Cerebellar nuclear complex (tissue), 1 donor: ENCODE measurements at places on chromosomes 4 and X.

- no peak for DNase-seq
Measured at GRCh38 chr4:165921546-165921945, 48.5 kb downstream of the TLL1 start.

- no peak for DNase-seq
Measured at GRCh38 chr4:139984471-139984870, 169.5 kb downstream of the MAML3 start.

GRCh38 chr4:171714791-171715454 is 98.3 kb upstream of the GALNTL6 start:
- DNase-seq = no peak

DNA sequence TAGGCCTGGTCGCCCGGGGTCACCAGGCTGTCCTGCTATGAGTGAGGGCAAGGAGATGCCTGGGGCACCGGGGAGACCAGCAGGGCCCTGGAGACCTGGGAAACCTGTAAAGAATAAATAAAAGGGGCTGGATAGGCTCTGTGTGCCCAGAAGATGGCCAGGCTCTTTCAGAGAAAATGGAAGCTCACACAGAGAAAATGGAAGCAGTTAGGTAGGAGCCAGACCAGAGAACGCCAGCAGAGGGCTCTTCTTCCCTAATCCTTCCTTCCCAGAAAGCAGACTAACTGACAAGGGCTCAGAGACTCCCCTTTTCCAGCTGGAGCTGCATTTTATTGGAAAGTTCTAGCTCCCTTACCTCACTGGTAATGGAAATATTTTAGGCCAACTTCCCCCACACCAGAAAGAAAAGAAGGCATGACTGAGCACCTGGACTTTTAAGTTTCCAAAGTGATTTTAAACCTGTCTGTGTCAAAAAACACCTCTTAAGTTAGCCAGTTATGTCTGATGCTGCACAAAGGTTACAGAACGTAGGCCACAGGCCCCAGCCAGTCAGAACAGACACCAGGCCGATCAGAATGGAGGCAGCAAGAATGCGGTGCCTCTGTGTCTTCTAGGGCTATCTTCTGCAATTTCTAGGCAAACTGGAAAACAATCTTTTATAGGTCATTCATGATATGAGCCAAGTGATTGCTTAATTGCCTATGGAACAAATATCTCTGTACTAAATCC is 74.0 kb downstream of the ATG4A start:
- DNase-seq = no peak

DNA sequence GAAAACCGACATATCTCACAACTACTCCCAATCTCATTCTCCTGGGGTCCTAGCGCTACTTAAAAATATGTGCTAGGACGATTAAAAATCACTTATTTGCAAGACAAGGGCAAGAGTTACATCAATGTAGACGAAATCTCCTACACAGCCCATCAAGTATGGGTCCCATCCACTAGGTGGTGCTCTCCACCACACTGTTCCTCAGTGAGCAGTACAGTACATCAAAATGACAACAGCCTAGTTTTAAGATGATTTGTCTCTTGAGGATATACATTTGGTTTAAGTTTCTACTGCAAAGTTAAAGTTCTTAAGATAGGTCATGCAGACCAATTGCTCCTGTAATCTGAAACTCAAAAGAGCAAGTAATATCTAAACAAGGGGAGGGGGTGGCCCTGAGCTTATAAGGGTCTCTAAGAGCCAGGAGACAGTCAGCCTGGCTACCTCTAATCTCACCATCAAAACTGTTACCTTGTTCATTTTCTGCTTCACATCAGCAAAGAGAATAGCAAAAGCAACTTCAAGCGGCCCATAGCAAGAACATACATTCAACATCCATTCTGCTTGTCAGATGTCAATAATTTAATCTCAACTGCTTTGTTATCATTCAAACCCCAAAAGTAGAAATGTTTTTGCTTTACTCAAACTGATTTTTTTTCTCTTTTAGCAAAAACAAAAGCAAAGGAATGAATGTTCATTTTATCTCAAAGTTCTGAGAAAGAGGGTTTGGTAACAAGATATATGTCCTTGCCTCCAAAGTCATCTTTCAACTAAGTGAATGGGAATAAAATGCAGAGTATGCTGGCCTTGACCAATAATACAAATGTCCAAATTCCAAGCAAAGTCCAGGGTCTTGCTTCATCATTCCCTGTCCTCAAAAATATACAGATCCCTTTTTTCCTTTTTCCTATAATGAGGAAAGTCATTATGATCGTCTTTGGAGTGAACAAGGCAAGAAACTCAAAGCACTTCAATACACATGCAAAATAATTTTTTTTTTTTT is 53.1 kb downstream of the STX18 start:
- DNase-seq = peak; percentile 2

DNA sequence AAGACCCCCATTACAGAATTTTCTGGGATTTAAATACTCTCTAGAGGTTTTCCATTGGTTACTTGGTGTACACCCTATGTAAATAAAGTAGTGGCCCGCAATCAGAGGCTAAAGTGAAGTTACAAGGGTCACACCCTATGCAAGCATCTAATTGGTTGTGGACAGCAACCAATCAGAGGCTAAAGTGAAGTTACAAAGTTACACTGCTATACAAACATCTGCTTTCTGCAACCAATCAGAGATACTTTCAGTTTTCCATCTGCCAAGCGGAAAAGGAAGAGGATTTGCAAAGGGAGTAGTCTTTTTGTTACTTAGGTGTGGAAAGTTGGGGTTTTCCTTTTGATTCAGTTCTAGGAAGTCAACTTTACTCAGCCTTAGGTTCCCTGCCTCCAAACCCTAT is 2.0 kb upstream of the ATRX start:
- no peak for DNase-seq

DNA sequence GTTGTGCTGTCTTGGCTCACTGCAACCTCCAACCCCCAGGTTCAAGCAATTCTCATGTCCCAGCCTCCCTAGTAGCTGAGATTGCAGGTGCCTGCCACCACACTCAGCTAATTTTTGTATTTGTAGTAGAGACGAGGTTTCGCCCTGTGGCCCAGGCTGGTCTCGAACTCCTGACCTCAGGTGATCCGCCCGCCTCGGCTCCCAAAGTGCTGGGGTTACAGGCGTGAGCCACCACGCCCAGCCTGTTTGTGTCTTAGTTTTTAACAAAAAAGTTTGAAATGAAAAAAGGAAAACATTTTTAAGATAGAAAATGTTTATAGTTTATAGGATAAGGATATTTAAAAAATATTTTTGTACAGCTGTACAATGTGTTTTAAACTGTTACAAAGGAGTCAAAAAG is 62.4 kb downstream of the CAPN6 start:
- no peak for DNase-seq

DNA sequence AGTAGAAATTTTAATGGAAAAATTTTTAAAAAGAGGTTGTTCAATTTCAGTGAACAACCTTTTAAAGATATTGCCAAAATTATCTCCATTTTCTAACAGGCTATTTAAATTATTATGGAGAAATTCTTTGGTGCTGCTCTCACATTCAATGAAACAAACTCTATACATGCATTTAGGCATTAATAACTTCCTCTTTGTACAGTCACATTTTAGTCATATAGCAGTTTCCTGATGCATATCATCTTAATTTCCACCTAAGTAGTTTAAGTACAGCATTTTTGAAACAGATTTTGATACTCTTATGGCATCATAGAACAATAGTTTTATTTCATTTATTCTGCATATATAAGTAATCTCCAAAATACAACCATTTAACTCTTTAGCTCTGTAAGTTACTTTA is 500.1 kb downstream of the STPG2 start:
- no peak for DNase-seq

DNA sequence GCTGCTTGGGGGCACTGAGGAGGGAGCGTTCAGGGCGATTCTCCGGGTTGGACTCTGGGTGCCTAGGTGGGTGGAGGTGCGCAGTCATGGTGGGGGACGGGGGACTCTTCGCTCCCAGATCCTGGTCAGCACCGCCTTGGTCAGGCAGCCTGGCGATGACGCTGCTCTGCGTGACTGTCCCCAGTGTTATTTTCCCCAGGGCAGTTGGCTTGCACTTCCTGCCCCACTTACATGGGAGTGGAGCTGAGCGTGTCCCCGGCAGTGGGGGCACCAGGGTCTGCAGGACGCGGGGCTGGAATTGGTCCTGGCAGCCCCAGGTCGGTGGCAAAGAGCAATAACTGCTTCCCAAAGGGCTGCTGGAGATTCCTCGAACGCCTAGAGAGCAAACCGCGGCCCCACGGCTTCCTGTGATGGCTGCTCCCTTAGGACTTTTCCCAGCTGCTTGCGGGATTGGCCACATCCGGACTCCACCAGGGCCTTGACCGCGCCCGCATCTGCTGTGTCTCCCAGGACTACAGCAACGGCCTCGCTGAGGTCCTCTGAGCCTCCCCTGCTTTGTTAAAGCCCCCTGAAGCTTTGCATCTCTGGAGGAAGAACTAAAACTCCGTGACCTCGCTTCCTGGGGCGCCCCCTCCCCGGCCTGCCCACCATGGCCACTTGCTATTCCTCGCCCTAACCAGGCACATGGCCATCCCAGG is 35.3 kb upstream of the GPR78 start:
- no peak for DNase-seq

DNA sequence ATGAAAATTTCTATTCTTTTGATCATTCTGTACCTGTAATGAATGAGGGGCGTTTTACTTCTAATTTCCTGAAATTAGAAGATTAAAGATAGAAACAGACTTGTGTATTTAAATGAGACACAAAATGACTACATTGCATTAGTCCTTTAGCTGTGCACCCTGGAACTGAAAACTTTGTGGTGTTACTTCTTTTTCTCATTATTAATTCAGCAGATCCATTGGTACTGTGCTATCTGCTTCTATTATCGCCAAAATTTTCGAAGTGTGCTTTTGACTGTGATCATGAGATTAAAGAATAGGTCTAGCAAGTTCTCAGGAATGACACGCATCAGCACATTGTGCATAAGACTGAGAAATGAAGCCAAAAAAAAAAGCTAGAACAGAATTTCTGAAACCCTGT is 1938.9 kb upstream of the TENM3 start:
- DNase-seq = no peak

DNA sequence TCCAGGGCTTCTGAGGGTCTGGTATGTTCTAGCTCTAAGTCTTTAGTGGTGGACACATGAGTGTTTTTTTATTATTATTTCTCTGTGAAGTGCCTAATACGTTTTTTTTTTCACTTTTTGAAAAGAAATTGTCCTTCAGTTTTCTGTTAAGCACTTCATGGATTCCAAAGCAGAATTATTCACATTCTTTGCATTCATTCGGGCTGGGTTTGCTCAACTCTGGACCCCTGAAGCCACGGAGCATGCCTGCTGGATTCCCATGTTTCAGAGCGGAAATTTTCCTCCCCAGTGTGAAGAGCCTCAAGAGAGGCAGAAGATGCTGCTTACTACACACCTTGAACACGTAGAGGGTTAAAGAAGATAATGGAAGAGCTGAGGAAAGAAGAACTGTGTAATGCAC is 107.5 kb downstream of the EGF start:
- DNase-seq = no peak

DNA sequence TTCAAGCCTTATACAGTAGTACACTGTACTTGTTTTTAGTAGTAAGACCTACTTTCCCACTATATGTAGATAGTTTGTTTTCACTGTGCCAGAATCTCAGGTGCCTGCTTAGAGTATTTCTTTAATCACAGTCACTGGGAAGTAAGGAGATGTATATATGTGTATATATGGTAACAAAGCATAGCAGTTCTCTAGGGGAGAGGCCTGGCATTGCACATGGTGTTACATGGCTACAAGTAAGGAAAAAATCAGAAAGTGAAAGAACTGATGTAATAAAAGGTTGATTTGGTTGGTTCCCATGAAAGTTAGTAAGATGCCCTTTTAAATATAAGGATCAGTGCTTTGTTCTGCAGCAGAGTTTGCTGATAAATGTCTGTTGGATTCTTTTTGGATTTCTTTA is 9.3 kb upstream of the DCK start:
- DNase-seq = no peak

DNA sequence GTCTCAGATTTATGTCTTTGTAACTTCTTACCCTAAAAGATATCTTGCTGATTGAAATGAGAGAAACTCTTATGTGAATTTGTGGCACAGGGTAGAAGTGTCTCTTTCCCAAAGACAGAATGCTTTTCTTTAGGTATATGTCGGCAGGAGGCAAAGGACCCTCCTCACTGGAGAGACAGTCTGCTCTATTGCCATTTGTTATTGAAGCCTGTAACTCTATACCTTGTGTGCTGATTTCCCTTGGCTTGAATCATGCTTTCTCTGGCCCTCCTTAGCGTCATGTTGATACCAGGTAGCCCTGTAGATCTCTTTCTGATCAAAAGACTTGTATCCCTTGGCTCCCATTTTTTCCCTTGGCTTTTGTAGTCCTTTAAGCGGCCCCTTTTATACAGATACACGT is 284.3 kb downstream of the CXXC4 start:
- no peak for DNase-seq

GRCh38 chr4:52548818-52549570 is 110.1 kb downstream of the USP46 start:
- DNase-seq = no peak

- DNase-seq = no peak
Measured at GRCh38 chr4:42159271-42160001, 7.0 kb upstream of the BEND4 start.

GRCh38 chr4:108484187-108484586 is 136.2 kb upstream of the RPL34 start:
- no peak for DNase-seq

DNA sequence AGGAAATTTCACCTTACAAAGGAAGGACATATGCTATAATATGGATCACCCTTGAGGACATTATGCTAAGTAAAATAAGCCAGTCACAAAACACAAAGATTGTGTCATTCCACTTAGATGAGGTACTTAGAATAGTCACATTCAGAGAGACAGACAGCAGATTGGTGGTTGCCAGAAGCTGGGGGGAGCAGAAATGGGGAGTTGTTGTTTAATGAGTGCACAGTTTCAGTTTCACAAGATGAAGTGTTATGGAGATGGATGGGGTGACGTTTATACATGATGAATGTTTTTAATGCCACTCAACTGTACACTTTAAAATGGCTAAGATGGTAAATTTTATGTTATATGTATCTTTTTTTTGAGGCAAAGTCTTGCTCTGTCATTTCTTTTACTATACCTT is 14.8 kb upstream of the SPON2 start:
- DNase-seq = no peak

- no peak for DNase-seq
Measured at GRCh38 chr4:146510942-146511341, 10.8 kb downstream of the SLC10A7 start.

GRCh38 chrX:128883650-128884049 is 639.6 kb downstream of the SMARCA1 start:
- no peak for DNase-seq
